ENCODE measurements at places on chromosomes 2 and 18.

GRCh38 chr2:19312949-19313348, 45.5 kb downstream of the OSR1 start:
- DNase-seq = peak; percentile 41

DNA sequence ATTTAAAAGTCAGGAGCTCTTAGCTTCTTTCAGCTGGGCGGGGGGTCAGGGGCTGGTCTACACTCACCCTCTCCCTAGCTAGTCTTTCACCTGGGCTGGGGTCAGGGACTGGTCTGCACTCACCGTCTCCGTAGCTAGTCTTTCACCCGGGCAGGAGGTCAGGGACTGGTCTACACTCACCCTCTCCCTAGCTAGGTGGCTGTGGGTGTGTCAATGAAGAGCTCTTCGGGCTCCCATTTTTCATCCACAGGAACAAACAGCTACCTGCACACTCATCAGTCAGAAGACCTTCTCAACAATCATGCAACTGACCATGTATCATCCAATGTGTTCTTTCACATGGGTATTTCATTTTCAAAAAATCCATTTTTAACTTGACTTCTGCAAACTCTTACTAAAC, 8.0 kb downstream of the CHST10 start:
- DNase-seq = no peak

GRCh38 chr2:94986392-94986963, 39.0 kb upstream of the MAL start:
- peak; percentile 62 for DNase-seq

- peak; percentile 43 for DNase-seq
These were observed 661.5 kb downstream of the ERBB4 start for GRCh38 chr2:211877061-211877460.

DNA sequence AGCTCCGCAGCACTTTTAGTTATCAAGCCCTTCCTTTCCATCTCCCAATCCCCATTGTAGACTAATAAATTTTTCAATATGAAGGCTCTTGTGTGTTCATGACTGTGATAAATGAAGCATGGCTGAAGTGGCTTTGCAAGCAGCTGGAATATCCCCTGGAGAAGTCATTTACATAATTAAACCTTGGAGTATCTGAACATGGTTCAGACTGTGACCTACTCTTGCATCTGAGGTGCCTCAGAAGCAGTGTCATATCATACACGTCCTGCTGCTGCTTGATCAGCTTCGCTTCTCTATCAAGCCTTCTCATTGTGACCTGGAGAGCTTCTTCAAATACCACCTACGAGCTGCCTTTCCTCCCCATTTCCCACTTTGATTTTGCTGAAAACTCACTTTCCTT, 48.4 kb upstream of the ZNF397 start:
- no peak for DNase-seq

GRCh38 chr2:167293172-167293781, 405.0 kb downstream of the XIRP2 start:
- DNase-seq = peak; percentile 29

- DNase-seq = peak; percentile 95
These were observed 21.7 kb upstream of the NRP2 start for GRCh38 chr2:205660521-205661124.

DNA sequence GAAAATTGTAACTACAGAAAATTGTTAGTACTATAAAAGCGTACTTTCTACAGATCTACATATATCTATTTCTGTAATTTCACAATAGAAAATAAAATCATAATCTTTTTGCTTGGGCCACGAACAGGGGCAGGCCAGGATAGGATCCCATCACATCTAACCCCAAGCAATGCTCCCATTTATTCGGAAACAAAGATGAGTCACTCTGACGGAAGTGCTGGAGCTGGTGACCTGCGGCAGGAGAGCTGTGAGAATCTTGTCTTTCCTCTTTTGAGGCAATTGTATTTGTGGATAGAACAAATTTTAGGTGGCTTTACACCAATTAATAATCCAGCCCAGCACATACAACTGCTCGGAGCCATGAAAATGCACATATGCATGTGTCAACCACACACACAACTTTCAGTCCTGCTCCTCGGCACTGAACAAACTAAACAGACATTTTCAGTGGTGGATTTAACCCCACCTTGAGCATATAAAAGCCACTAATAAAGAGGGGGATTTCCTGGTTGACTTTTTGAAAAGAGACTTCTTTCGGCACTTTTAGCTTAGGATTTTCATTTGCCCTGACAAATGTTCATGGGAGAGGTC, 22.3 kb upstream of the INSIG2 start:
- no peak for DNase-seq

- DNase-seq = no peak
These were observed 122.5 kb downstream of the ARHGAP15 start for GRCh38 chr2:143251681-143252080.

DNA sequence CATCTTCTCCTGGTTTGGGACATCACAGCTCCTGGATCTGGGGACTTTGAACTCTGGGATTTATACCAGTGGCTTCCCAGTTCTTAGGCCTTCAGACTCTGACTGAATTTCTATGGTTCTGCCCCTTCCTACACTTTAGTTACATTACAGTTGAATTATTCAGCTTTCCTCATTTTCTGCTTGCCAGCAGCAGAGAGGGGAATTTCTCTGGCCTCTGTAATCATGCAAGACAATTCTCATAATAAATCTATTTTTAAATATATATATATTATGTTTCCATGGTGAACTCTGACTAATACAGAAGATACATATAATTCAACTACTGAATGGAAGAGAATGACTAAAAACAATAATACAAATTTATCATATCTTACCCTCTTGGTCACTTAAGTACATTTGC, 1478.6 kb upstream of the ACVR2A start:
- no peak for DNase-seq

GRCh38 chr18:44927127-44927849, 246.6 kb downstream of the SETBP1 start:
- DNase-seq = peak; percentile 42

DNA sequence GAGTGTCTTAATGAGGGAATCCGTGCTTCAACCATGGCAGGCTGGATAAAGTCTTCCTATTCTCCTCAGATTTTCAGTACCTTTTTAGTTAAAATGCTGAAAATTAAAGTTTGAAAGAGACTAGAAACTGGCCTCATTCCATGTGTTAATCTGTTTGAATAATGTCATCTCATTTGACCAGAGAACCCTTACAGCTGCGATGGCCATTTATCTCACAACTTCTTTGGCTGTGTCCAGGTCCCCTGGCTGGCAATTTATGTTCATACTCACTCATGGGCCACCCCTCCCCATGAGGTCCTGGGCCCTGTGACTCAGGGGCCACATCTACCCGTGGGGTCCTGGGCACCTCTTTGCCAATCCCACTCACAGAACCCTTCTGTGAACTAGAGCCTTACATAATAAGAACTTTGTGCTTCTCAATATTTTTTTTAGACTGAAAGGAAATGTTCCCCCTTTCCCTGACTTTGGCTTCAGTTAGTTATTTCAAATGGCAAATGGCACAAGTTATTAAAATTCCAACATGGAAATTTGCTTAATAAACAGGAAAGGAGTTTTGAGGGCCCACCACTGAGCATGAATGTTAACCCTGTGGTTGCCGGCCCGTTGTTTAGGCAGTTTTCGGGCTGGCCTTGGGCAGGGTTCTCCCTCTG, 134.6 kb downstream of the UXS1 start:
- DNase-seq = no peak

Data from EL (cell line).